ENCODE measurements at places on chromosomes 5 and 9.
A peak's percentile ranks its signal among the peaks of the same experiment; 100 is the strongest.

DNA sequence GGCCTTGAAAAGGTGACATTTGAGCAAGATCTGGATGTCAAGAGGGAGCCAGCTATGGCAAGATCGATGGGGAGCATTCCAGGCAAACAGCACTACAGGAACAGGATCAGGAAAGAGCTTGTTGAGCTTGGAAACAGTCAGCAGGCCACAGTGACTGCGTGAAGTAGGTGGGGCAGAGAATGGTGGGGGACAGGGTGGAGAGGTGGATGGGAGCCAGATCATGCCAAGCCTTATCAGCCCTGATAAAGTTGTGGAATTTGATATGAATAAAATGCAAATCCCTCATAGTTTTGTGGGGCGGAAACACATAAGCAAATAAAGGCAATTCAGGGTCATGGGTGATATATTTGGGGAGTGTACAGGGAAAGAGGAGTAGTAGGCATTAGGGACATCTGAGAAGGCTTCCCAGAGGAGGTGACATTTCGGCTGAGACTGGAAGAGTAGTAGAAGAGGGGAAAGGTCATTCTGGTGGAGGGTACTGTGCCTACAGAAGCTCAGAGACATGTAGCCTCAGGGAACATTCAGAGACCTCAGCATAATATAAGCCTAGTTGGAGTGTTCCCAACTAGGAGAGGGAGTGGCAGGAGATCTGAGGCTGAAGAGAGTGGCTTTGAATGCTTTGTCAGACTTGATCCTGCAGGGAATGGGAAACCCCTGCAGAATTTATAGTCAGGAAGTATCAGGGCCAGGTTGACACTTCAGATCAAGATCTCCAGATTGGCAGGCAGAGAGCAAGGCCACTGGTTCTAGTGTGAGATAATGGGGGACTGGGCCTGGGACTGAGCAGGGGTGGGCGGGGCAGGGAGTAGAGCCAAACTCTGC is 9.7 kb upstream of the CYSTM1 start:
- DNase-seq, result no peak

- DNase-seq, result no peak
These were observed 69.6 kb downstream of the ANKRD33B start for GRCh38 chr5:10633271-10634049.

DNA sequence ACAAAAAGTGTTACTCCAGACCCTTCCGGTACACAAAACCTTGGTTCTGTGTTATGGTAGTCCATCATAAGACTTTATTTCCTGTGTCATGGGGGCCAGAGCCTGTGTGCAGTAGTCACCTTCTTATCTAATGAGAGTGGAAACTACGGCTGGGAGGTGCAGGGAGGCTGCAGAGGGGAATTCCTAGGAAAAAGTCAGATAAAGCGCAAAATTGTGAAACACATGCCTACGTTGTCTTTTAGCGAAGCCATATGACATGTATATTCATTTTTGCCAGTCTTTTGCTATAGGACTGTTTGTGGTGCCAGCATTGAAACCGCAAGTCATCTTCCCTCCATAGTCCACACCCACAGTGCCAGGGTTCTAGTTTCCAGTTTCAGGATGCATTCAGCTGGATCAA is 80.7 kb downstream of the PPARGC1B start:
- no peak for DNase-seq

DNA sequence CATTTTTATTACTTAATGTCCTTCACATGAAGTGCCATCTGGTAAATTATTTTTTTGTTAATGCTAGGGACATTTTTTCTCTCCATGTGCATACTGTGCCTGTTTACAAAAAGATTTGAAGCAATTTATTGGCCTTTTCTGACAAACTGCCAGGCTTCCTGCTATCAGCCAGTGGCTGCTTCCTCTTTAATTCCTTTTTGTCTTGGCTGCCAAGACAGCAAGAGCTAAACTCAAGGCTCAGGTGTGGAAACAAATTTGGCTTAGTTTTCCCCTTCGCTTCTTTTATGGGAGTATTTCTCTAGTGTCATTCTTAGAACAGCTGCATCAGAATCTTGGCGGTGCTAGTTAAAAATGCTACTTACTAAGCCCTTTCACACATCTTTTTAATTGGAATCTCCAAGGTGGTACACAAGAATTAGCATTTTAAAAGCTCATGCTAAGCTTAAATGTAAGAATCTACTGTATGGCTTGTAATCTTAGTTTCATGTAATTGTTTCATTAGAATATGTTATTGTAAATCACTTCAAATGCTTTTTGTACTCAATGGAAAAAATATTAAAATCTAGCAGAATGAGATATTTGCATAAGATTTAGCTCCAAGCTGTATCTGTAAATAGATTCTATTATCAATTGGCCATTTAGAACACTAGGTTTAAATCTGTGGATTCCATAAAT is 134.2 kb upstream of the RASGRF2 start:
- DNase-seq, result no peak

- DNase-seq, result peak; percentile 47
These were observed at the start of gene NCS1 for GRCh38 chr9:130172161-130172857. NCS1 (plus strand) TSS chr9:130172404; CDS start chr9:130172664, 260 bp downstream.

- DNase-seq, result no peak
These were observed 78.8 kb upstream of the TNFAIP8 start for GRCh38 chr5:119276978-119277377.

DNA sequence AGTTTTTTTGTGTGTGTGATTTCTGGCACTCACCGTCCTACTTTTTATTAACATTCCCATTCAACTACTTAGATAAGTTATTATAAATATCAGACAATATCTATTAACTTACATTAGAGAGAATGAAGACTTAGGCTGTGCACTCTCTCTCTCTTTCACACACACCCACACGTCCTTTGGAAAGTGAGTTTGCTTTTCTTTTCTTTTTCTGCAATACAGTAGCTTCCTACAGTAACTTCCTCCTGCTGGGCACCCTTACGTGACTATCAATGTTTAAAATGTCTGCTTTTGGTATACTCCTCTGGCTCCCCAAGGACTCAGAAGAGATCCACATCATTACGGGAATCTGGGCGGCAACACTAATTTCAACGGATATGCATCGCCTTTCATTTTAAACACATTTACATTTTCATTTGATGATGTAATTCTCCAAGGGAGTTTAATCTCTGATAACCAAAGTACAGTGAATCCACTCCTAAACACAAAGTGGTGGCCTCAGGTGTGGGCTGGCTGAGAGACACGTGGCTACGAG is 179.5 kb downstream of the MAPKAP1 start:
- DNase-seq, result no peak

GRCh38 chr9:125948887-125949596 is 201.9 kb downstream of the PBX3 start:
- DNase-seq, result no peak

DNA sequence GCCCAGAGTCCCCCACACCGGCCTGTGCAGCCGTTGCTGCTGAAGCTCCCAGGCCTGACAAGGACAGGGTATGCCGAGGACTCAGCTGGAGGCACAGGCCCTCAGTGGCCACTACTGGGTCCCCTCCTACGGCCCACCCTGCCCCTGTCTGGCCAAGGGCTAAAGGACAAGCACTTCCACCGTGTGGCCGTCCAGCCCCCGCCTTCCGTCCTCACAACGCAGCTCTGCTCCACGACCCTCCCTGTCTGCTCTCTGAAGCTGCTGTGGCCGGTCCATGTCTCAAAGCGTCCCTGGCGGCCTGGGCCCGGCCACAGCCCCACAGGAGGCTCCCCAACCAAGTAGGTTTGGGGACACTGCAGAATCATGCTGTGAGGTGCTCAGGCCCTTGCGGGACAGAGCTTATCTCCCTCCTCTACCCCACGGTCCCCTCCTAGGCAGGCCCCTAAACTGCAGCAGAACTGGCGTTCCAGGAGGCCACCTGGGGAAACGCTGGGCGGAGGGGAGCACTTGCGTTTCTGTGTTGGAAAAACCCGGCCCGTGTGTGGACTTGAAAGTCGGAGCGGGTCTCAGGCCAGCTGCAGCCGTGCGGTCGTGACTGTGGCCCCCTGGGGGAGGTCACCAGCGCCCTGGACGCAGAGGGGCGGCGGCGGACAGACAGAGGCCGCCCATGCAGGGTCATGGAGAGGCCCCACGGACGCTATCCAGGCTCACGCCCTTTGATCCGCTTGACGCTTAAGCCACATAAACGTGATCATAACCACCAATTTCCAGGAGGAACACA is 45.6 kb downstream of the NKD2 start:
- DNase-seq, result no peak

DNA sequence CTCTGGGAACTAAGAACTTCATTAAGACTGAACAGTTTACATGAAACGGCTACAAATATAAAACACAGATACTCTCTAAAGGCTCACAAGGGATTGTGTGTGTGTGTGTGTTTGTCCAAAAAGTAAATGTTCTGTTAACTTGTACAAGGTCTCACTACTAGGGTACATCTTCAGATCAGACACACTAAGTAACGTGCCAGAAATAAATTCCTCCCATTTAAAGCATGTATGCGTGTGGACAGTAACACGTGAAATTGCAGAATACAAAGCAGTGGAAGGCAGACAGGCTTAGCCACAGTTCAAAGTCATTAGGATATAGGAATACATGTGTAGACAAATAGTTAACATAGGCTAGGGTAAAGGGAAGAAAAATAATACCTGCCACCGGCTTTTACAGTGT is 1.8 kb downstream of the BNC2 start:
- DNase-seq, result no peak

- DNase-seq, result no peak
These were observed 63.0 kb upstream of the TAF11L2 start for GRCh38 chr5:17434982-17435381.

DNA sequence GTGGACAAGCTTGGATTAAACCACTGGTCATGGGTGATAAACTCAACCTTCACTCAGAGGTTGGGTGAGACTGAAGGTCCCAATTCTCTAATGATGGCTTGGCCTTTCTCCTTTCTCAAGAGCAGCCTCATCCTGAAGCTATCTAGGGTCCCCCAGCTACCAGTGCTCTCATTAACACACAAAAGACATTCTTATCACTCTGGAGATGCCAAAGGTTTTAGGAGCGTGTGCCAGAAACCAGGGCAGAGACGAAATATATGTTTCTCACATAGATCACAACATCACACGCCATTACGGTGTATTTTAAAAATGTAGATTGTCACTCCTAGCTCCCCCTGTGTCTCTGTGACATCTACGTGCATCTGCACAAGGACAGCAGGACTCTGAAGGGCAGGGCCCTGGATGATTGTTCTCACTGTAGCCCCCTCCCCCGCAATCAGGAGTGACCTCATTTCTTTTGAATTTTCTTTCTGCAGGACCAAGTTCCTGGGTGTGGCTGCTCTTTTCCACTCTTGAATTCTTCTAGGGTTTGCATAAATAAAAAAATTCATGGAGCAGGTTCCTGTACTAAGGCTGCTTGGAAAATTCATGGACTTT is 311.3 kb downstream of the GADD45G start:
- DNase-seq, result no peak

- no peak for DNase-seq
These were observed 88.4 kb upstream of the HSPA9 start for GRCh38 chr5:138663561-138663960.

DNA sequence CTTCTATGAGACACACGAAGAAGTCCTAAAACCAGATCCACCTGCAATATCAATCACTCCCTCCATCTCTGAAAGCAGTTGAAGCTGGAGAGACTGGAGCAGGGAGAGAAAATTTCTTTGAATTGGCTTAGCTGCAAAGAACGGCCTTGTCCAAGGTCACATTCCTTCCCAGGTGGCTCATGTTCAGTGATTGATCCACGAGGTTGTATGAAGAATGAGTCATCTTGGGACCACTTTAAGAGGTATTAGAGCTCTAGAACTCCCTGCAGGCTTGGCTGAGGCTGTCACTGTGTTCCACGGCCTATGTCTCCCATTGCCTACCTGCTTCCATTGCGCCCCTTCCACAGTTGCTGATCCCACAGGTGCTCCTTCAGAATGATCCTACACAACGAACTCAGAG is 68.2 kb downstream of the HMHB1 start:
- DNase-seq, result no peak

- peak; percentile 60 for DNase-seq
These were observed 151.5 kb downstream of the RGS3 start for GRCh38 chr9:113614843-113615648.

DNA sequence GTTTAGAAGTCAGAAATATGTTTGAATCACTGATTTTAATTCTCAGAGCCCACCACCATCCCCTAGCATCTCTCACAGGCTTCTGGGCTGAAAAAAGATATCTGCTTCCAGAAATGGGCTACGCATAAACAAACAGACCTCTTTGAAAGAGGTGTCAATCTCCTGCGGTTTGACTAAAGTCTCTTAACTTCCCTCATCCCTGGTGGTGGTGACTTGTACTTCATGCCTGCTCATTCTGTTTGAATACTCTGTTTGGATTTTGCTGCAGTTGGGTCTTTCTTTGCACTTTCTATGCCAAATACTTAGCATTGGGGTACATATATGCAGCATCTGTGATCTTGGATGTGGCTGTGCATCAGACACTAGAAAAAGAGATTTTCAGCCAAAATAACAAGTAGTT is 157.2 kb upstream of the ATP10B start:
- no peak for DNase-seq

- no peak for DNase-seq
These were observed 52.8 kb upstream of the EGFL7 start for GRCh38 chr9:136609838-136610311.

- no peak for DNase-seq
These were observed 260.6 kb upstream of the ANKRD55 start for GRCh38 chr5:56493766-56494165.

GRCh38 chr9:5513966-5514616 is 3.8 kb downstream of the PDCD1LG2 start:
- DNase-seq, result no peak

DNA sequence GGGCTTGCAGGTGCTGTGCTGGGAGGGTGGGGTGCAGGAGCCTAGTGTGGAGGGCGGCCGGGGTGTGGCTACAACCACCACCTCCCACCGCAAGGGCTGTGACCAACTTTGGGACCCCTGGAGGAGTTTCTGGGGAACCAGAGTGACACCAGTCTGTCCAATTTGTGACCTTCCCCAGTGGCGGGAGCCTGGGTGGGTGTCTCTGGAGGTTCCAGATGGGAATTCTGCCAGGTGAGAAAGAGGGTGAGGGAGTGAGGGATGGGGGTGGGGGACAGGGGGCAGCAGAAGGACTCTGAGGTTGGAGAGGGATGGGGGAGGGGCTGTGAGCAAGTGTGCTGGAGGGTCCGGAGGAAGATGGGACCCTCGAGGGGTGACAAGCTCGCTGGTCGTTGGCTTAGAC is 4.2 kb upstream of the CACNA1B start:
- no peak for DNase-seq

- DNase-seq, result peak; percentile 74
These were observed 55.4 kb upstream of the RPL26L1 start for GRCh38 chr5:172903790-172904189.

All from AG09319 (cell line).